WTC11 (cell line): ENCODE measurements at places on chromosomes 7 and 10. TPM values are rescaled to one million over a fixed set of nuclear protein-coding genes. Genes with fewer than 3 reads are reported as not detected.

Gene PROSER2
- 7.3 to 8.7 TPM (median 8.5 TPM) in 3 replicates for total RNA-seq

Gene NPY4R2
- total RNA-seq = not detected in 3 replicates

Gene ING3
- total RNA-seq = 12.6 to 14.8 TPM (median 14.2 TPM) in 3 replicates

GRCh38 chr10:103580430-103580829 is 86.9 kb downstream of the NEURL1 start:
- no peak for DNase-seq

DNA sequence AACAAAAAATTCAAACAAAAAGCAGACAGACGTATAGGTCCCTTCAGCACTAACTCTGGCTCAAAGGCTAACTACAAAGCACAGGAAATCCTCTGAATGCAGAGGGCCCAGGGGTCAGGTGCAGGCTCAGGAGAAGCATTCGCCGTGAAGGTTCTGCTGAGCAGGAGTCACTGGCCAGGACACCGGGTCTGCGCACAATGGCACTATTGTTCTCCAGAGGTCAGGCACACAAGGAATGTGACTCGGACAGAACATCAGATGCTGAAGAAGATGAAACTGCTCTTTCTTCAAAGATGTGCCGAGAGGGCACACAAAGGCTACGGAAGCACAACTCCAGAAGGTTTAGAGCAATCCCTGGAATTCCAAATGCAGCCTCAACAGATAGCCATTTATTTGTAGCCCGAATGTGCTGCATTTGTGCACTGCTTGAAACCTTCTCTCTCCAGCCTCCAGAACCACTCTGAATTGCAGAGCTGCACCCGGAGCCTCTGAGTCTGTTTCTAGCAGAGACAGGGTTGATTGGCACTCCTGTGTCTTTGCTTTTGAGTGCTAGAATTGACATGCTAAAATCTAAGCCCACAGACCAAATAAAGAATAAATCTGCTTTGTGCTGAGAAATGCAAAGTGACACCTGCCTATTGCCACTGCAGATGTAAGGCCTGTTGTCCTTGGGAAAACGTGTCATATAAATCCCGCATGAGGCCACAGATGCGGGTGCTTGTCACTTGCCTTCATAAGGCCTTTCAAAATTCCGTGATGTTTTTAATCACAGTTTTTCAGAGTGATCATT is 85.4 kb upstream of the AFAP1L2 start:
- peak; percentile 55 for DNase-seq

- no peak for DNase-seq
Measured at GRCh38 chr10:93417921-93418320, 64.2 kb downstream of the MYOF start.

Gene DDC
- not detected in 3 replicates for total RNA-seq

- no peak for DNase-seq
Measured at GRCh38 chr10:43913676-43914235, 265.1 kb upstream of the ZNF32 start.

Gene GCK
- 3.3 to 5.1 TPM (median 4.5 TPM) in 3 replicates for total RNA-seq

Gene NUTM2E
- 0.07 to 0.25 TPM (median 0.15 TPM) in 3 replicates for total RNA-seq

DNA sequence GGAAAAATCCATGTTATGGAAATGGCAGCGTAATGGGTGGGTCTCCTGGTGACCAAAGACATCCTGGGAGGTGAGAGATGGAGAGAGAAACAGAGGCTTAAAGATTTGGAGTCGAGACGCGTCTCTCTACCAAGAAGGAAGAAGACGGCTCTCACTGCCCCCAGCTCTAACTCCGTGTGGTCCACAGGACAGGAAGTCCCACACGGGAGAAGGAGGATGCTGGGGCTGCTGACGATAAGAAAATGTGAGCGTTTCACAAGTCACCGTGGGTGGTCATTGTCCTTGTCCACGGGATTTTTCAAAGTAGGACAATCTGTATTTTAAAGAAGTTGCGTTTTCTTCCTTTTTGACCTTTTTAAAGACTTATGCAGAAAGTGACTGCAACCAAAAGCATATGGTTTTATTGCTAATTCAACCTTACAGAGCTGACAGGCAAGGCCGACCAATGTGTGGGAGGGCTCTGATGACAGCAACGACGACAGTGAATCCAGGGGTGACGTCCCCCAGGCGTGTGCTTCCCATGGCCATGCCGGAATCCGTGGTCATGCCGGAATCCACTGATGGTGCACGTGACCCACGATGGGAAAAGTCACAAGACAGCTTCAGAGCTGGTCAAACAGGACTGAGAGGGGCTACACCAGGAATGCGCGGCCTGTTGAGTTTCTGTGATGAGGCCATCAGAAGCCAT is 341.2 kb downstream of the PTPRN2 start:
- DNase-seq = no peak

DNA sequence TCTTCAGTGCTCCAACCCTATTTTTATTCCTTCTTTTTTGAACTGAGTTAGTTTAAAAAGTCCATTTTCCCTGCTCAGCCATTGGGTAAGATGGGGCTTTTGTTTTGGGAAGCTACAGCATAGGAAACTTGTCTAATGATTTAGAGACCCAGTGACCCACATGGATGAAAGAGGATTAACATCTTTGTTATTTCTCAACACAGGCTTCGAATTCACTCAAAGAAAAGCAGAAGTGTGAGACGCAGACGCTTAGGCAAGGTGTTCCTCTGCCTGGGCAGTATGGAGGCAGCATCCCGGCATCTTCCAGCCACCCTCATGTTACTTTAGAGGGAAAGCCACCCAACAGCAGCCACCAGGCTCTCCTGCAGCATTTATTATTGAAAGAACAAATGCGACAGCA is 152.0 kb downstream of the HDAC9 start:
- DNase-seq = no peak

GRCh38 chr7:46247664-46248063 is 326.6 kb upstream of the IGFBP3 start:
- DNase-seq = no peak

- DNase-seq = no peak
Measured at GRCh38 chr7:84729284-84729683, 457.6 kb downstream of the SEMA3D start.
